ENCODE measurements at places on chromosomes 6 and 20. TPM values are rescaled to one million over a fixed set of nuclear protein-coding genes. Genes with fewer than 3 reads are reported as not detected.

DNA sequence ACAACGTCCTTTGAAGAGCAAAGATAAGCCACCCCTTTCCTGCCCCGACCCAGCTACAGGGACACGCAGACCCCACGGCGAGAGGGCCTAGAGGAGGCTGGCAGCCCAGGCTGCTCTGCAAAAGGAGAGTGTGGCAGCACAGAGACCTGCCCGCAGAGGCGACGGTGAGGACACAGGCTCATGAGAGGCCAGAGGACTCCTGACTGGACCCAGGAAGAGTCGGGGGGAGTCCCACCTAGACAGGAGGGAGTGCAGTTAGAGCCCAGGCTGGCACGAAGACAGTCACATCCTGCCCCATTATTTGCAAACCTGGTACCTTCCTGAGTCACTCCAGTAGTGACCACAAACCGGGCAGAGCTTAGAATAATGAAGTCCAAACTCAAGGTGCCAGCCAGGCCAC lies 227.7 kb upstream of the CDH4 start:
- H3K27me3 ChIP-seq = no peaks in the 10 kb centered on the region
- H3K4me3 ChIP-seq = no peak overlapping the region
- no peaks in the 10 kb centered on the region for H3K36me3 ChIP-seq
- DNase-seq = no peak
- no peak overlapping the region for H3K27ac ChIP-seq

- H3K4me3 ChIP-seq = no peak overlapping the region
- H3K27ac ChIP-seq = no peak overlapping the region
- no peak for DNase-seq
- H3K27me3 ChIP-seq = no peaks in the 10 kb centered on the region
- peaks cover 6% of the 10 kb centered on the region for H3K4me1 ChIP-seq
Observed at GRCh38 chr6:47126647-47127391, 84.7 kb upstream of the ADGRF1 start.

GRCh38 chr6:104537180-104537579 lies 322.5 kb downstream of the HACE1 start:
- no peaks in the 10 kb centered on the region for H3K36me3 ChIP-seq
- DNase-seq = no peak
- no peak overlapping the region for H3K4me3 ChIP-seq
- no peaks in the 10 kb centered on the region for H3K4me1 ChIP-seq
- no peak overlapping the region for H3K27ac ChIP-seq

DNA sequence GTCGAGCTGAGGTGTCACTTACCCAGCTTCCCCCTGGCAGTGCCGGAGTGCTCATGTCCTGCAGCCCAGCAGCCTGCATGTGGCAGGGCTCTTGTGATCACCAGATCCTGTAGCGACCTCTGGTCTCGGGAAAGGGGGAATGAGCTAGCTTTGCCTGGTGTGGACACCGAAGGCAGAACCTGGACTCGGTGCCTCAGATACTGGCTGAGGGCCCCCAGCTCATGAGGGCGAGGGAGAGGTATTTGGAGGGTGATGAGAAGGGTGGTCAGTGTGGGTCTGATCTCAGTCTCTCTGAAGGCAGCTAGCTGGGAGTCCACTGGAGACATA lies 26.3 kb downstream of the SUN5 start:
- no peak for DNase-seq
- H3K4me1 ChIP-seq = no peaks in the 10 kb centered on the region
- no peak overlapping the region for H3K4me3 ChIP-seq
- H3K27me3 ChIP-seq = peaks cover 23% of the 10 kb centered on the region
- H3K36me3 ChIP-seq = no peaks in the 10 kb centered on the region

Gene SLC44A4
- total RNA-seq = 18.6 TPM

Gene CTSZ
- total RNA-seq = 84.7 TPM

Data from K562 (cell line).